Epithelial cell of alveolus of lung (primary cell): ENCODE measurements at places on chromosomes 5 and 9. TPM values are rescaled to one million over a fixed set of nuclear protein-coding genes. Genes with fewer than 3 reads are reported as not detected.

The CXCL14 gene
- total RNA-seq, result not detected in 2 replicates

The TMEM252 gene
- total RNA-seq, result not detected in 2 replicates

The TMC1 gene
- not detected in 2 replicates for total RNA-seq

The SH2D3C gene
- total RNA-seq, result 0.08 and 0.52 TPM in 2 replicates

The GABRA6 gene
- total RNA-seq, result not detected in 2 replicates

The MIGA2 gene
- 11.1 and 23.6 TPM in 2 replicates for total RNA-seq

The DNAH5 gene
- 1.3 and 1.7 TPM in 2 replicates for total RNA-seq

The ABCA2 gene
- 14.9 and 15.8 TPM in 2 replicates for total RNA-seq

The PLK2 gene
- total RNA-seq, result 133 and 1,244 TPM in 2 replicates

The FAM120A gene
- 62.8 and 68.5 TPM in 2 replicates for total RNA-seq

The GABRA1 gene
- not detected in 2 replicates for total RNA-seq

The SPAG8 gene
- 0.26 and 0.48 TPM in 2 replicates for total RNA-seq
